ENCODE measurements at places on chromosomes 5 and 9.

- no peak for DNase-seq
These were observed 364.7 kb downstream of the CAAP1 start for GRCh38 chr9:26527931-26528330.

GRCh38 chr9:26675035-26675434 is 217.6 kb downstream of the CAAP1 start:
- DNase-seq, result no peak

DNA sequence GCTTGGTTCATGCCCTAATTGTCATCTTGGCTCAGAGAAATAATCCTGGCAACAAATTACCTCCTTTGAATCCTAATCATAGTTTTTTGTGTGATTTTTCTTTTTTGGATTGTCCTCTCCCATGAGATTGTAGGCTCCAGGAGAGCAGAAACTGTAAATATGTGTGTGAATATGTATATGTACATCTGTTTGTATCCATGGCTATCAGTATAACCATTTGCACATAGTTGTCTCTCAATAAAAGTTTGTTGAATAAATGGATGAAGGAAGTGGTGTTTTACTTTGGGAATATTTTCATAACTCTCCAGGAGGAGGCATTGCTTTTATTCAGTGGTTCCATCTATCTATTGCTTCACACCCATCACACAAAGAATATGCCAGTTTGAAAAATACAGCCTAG is 20.1 kb downstream of the ZSWIM6 start:
- DNase-seq, result no peak

DNA sequence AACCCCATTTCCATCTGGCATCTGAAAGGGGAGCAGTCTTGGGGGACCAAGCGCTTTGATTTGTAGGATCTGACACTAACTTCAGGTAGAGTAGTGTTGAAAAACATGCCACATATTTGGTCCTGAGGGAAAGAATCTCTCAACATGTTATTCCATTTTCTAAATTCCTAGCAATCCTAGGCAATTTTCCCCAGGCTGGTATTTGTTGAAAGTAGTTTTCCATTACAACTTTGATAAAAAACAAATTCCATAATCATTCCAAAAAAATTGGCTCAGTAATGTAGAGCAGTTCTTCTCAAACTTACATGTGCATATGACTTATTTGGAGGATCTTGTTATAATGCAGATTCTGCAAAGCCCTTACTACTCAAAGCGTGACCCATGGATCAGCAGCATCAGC is 477.9 kb downstream of the ACTL7B start:
- DNase-seq, result no peak

DNA sequence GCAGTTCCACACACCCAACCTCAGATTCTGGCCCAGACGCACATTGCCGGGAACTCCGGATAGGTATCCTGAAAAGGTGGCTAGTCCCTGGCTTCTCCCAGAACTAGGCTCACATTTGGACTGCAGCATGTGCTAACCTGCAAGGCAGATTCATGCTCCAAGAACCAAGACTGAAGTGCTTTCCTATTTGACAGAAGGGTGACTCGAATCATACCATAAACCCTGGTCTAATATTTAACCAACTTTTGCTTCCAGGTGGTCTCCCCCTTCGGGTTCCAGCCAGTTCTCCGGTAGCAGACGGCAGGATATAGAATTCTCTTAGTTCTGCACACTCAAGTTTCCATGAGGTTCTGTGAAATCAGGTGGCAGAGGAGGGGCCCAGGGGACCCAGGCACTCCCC is 7.6 kb downstream of the PTGES start:
- no peak for DNase-seq

DNA sequence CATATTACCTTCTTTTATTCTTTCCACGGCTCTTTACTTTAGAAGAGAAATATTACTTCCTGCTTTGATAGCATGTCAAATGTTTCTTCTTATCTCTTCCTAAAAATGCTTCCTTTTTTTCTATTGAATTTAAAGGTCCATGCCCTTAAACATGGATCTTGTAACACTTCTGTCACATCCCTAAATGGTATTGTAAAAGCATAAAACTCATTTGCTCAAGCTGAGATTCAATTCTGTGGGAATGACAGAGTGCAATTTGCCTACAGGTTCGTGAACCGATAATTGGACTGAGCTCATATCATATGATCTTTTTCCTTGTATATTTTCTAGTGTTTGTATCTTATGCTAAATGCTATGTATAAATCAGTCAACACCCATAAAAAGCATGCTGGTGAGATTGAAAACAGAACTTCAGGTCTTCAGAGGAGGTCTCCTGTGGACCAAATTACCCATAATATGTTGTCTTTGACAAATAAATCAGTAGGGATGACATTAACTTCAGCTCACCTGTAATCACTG is 429.3 kb downstream of the TMEM232 start:
- DNase-seq, result no peak

- DNase-seq, result no peak
These were observed 970.8 kb downstream of the DTWD2 start for GRCh38 chr5:118017536-118017935.

- no peak for DNase-seq
These were observed 717.1 kb upstream of the ZNF608 start for GRCh38 chr5:125463466-125464092.

- no peak for DNase-seq
These were observed 7.1 kb downstream of the CCNH start for GRCh38 chr5:87405472-87406155.

DNA sequence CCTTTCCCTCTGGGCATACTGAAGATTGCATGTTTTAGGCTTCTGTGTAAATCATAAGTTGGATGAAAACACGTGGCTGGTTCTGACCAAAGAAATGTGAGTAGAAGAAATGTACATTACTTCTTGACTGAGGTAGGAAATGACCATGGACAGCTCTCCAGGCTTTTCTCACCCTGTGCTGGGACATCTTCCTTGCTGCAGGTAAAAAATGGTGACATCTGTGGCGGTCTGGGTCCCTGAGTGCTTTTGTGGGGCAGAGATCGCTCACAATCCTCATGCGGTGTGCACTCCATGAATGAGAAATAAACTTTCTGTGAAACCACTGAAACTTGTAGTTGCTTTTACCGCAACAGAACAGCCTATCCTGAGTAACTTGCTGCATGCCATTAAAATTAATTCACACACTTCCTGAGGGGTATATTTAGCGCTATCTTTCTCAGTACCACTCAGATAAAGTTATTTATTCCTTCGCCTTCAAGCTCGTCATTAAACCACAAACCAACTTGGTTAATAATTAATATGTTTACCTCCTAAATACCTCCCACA is 730.4 kb downstream of the EFNA5 start:
- DNase-seq, result no peak
